Activated CD4-positive, CD25-positive, alpha-beta regulatory T cell treated with anti-CD3 and anti-CD28 coated beads, Interleukin-2, amount 50 U/mL, for 72 hours (primary cell): ENCODE measurements at places on chromosomes 3 and 15.

GRCh38 chr15:39079296-39079847 lies 501.5 kb upstream of the THBS1 start:
- DNase-seq = no peak

GRCh38 chr3:50494126-50494525 lies 9.3 kb downstream of the CACNA2D2 start:
- DNase-seq = no peak

- DNase-seq = no peak
Measured at GRCh38 chr15:42879443-42879842, 41.1 kb downstream of the TTBK2 start.

GRCh38 chr3:113743006-113743630 lies 2.9 kb downstream of the NAA50 start:
- no peak for DNase-seq

DNA sequence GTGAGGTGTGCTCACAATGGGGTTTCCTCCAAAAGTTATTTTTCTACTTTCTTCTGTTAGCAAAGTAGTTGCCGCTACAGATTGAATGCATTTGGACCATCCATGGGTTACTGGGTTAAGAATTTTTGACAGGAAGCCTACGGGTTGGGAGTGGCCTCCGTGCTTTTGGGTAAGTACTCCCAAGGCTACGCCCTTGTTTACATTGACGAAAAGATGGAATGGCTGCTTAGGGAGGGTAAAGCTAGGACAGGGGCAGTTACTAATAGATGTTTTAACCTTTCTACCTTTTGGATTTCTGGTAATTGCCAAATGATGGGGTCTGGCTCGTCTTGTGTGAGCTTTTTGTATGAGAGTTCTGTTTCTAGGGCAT lies 20.4 kb upstream of the ATG7 start:
- DNase-seq = no peak

DNA sequence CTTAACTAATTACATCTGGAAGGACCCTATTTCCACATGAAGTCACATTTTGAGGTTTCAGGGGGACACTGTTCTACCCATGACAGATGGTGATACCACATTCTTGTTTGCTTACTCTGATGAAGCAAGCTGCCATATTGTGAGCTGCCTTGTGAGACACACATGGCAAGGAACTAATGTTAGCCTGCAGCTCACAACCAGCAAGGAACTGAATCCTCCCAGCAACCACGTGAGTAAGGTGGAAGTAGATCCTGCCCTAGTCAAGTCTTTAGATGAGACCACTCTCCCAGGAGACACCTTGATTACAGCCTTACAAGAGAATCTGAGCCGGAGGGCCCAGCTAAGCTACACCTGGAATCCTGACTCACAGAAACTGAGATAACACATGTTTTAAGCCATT lies 160.1 kb downstream of the PDE8A start:
- no peak for DNase-seq

DNA sequence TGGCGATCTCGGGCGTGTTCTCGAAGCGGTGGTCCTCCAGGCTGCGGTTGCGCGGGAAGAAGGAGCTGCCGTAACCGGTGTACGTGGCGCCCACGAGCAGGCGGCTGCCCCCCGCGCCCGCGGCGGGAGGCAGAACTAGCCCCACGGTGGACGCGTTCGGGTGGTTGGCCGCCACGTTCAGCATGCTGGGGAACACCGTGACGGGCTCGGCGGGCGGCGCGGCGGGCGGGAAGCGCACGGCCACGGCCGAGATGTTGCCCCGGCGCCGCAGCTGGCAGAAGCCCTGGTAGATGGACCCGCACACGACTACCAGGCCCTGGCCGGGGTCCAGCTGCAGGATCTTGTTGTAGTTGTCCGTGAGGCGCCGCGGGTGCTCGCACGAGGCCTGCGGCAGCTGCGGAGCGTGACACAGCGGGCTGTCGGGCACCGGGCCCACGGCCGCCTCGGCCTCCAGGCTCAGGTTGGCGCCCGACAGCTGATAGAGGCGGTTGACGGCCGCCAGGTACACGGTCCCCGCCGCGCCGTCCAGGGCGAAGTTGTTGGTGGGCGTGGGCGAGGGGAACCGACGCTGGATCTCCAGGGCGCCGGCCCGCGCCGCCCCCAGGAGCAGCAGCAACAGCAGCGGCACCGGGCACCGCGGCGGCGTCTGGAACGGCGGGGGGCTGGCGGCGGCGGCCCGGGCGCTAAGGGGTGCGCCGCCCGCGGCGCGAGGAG lies 397 bp downstream of the PLXND1 start:
- DNase-seq = no peak

- DNase-seq = no peak
Measured at GRCh38 chr3:144363856-144364255, 392.2 kb downstream of the DIPK2A start.

GRCh38 chr15:101026656-101027272 lies 107.6 kb downstream of the LRRK1 start:
- no peak for DNase-seq

- no peak for DNase-seq
Measured at GRCh38 chr15:41020311-41020710, 67.0 kb downstream of the CHAC1 start.

GRCh38 chr3:1092771-1093170 lies at the start of gene CNTN6:
Gene CNTN6, plus strand, starts transcription at chr3:1093024. Its CDS starts 54,985 bp downstream, at chr3:1148009.
- no peak for DNase-seq

DNA sequence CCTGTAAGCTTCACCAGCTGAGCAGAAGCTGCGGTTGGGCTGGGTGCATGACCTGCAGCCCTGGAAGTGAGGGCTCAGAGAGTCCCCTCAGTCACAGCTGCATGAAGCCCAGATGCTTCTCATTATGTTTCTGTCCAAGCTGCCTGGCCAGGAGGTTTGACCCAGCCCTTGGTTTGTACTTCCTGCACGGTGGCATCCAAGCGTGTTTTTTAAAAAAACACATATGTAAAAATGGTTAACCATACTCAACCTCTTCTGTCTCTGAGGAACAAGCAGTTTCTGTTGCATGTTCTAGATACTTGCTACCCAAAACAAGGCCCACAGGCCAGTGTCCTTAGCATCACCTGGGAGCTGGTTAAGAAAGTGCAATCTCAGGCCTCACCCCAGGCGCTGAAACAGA lies 76.0 kb upstream of the ATP10A start:
- DNase-seq = no peak

- DNase-seq = no peak
Measured at GRCh38 chr15:37765786-37766185, 168.7 kb upstream of the TMCO5A start.

DNA sequence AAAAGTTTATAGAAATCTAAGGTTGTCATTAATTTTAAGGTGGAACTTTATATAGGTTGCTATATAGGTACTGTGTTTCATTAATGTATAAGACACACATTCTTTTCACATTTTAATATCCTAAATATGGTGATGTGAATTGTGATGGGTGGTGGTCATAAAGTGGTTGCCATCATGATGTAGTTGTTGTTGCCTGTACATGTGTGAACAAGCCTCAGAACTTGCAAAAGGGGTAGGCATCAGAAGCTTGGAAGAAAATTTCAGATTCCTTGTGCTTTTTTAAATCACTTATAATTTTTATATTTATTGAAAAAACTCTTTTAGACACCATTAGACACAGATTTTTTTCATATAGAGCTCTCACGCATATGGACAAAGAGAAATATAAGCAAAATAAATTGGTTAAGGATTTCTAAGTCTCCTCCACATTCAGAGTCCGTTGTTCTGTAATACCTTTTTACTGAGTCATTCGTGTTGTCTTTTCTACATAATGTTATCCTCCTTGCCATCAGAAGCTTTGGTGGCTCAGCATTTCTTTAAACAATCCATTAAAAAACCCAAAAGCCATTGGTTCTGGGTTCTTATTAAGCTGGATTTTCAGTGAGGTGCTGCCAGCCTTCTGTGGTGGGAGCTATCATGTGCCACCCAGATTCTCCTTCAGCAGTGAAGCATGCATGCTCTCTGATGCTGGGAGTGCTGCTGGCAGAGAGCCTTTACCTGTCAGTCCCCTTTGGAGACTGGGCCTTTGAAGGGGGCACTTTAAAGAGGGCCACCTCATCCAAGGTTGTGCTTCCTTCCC lies 140.4 kb upstream of the GALNT15 start:
- no peak for DNase-seq

DNA sequence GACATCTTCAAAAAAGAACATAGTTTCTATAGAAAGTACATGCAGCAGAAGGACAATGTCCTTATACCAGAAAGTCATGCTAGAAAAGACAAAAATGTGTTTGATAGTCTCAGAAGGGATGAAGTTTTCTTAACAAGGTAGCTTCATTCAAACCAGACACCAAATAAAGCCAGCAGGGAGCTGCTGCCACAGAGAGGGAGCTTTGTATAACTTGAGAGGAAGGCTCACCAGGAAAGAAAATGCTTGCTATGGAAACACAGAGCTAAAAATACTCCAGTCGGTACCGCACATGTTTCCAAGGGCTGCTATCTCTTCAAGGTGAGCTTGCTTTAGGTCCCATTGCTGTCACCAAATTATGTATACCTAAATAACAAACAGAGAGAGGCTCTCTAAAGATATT lies 1074.8 kb upstream of the ALCAM start:
- no peak for DNase-seq

DNA sequence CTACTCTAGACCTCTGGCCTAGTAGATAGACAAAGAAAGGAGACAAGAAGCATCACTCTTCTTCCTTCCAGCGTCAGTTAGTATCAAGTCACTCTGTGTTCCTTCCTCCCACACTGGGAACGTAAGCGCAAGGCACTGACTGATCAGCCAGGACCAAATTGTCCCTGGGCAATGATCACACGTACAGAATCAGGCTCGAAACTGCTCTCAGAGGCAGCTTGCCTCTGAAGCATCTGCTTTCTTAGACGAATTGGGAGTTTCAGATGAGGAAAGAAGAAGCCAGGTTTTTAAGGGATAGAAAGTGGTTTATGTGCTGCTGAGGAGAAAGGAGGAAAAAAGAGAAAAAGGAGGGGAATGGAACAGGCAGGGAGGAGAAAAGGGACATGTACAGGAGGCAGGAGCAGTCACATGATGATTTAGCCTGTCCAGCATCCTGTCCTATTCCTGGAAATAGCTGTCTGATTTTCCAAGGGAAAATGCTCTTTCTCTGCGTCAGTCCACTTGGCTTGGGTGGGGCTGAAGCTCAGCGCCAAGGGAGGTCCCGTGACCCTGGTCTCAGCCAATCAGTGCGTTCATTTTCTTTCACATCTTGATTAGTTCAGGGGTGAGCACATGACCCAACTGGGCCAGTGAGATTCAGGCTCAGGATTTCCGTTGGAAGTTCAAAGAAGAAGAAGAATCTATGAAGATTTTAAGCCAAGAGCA lies 102.0 kb upstream of the PRICKLE2 start:
- DNase-seq = no peak

- no peak for DNase-seq
Measured at GRCh38 chr3:43289841-43290470, 3.6 kb downstream of the SNRK start.

- DNase-seq = no peak
Measured at GRCh38 chr3:105806359-105806758, 62.5 kb downstream of the CBLB start.

DNA sequence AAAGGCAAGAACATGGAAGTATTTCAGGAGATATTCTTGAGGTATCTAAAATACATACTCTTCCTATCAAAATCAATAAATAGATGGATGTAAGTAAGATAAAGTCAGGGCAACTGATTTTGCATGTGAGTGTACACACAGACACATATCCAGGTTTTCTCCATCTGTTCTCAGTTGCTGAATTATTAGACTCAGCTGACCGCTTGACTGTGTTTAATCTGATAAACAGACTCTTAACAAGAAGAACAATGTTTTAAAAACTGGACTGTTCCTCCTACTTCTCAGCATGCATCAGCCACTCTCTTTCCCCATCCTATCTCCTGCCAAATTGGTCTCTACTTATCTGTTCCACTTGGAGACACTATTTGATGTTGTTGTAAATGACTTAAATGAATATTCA lies 73.5 kb downstream of the GOLGA8G start:
- no peak for DNase-seq

DNA sequence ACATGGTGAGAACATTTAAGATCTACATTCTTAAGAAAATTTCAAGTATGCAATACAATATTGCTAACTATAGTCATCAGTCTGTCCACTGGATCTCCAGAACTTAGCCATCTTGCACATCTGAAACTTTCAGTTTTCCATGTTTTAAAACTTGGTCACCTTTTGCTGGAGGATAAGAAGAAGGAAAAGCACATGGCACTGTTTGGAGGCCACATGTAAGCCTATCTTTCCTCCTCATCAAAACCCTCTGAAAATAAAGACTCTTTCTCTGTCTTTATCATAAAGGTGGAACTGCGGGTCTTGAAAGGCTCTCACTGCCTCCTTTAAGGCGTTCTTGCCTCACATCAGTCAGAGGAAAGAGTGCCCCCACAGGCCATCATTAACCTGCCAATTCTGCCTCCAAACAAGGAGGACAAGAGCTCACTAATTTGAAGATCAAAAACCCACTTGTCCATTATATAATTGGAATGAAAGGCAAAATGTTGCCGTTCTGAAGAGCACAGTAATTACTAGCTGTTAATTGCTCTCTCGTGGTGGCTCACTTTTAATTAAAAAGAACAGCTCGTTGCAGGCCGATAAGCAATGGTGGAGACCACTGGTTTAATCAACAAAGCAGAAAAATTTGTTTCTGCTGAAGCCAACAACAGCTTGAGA lies 157.8 kb downstream of the MECOM start:
- no peak for DNase-seq

DNA sequence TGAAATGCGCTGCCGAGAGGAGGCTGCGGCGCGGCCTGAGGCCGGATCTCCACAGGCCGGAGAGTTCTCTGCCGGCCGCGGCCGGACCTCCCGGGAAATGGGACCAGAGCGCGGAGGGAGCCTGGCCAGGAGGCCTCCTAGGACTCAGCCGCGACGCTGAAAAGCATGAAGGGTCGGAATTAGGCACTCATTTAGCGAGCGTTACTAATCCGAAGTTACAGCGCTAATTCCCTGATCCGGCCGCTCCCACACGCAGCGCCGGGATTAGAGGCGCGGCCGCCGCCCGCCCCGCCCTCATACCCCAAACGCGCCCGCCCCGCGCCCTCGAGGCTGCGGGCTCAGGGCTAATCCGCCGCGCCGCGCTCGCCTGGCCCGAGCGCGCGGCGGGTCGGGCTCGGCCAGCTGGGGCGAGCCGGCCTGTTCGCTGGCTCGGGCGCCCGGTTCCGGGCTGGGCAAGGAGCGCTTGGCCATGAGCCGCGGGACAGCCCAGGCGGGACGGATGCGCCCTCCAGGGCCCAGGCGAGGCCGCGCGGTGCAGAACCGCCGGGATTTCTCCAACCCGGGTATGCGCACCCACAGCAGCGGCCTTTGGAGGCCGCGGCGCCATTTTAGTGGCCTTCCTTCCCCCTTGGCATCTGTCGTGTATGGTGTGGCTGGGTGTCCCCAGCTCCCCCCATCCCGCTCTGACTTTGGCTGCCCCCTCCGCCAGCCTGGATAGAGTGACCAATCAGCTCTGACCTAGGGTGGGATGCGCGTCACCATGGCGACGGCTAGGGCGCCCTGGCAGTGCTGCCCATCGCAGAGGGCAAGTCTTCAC lies 36.8 kb upstream of the POLG start:
- DNase-seq = no peak

DNA sequence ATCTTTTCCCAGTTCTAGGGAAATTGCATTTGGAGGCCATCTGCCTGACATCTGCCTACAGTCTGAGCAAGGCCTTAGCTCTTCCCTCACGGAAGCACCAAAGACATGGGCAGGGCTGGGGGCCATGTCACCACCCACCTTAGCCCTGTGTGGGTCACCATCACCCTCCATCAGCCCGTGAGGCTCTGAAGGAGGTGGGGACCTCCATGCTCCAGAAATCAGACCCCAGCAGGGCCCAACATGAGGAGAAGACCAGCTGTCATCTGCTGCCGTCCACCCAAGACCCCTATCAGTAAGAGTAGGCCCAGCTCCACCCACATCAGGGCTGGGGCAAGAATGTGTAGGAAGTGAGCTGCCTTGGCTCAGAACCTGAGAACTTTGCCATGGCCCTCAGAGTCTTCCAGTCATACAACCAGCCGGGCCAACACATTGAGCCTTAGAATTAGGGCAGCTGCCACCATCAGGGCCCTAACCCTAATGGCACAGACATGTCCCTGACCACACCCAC lies 1.9 kb downstream of the TMIE start:
- DNase-seq = no peak
